ENCODE measurements at places on chromosomes 11 and 22.
A peak's percentile ranks its signal among the peaks of the same experiment; 100 is the strongest.

GRCh38 chr11:108302121-108302785 lies 79.4 kb downstream of the ATM start:
- DNase-seq = no peak

DNA sequence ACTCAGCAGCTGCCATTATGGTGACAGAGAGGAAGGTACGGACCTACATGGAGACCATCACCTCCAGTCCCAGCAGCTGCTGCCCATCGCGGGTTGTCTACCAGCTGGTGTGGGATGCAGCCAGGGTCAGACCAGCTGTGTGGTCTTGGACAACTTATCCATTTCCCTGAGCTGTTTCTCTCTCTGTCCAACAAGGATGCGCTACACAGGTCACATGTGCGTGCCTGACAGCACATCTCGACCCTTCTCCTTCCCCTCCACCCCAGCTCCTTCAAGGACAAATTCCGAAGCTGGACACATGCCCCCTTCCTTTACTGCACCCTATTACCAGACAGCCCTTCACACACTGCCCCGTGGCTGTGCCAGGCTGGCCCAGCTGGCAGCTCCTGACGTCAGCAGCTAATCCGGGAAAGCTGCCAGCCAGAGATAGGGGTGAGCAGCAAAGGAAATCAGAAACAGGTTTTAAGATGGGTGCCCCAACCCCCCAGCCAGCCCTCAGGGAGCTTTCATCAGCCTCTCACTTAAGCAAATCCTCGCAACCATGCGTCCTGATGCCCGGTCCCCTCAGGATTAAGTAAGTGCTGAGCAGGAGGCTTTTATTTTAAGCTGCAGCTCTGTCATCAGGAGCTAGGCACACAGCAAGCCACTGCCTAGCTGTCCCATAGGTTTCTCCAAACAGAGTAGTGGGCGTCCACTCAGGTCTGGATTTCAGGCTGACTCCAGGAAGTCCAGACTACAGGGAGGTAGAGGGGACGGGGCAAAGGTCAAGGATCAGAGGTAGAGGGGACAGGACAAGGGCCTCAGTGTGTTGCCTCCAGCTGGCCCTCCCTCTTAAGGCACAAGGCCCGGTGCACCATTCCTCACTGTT lies 20.3 kb downstream of the TEF start:
- DNase-seq = no peak

GRCh38 chr22:19480173-19480568 lies 451 bp downstream of the CDC45 start:
- DNase-seq = no peak

DNA sequence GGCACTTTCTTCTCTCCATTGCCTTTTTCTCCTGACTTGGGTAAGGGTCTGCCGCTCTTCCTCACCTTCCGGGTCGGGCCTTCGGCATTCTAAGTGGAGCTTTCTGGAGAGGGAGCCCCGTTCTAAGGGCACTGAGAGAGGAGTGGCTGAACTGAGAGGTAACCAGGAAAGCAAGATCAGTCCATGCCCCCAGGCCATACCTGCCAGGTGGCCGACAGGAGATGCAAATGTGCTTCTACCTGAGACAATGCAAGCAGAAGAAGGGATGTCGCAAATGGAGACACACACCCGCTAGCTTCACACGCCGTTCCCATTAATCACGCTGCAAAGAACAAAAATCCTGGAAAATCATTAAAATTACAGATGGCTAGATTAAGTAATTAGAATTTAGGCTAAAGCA lies 156.4 kb upstream of the TBCEL start:
- no peak for DNase-seq

DNA sequence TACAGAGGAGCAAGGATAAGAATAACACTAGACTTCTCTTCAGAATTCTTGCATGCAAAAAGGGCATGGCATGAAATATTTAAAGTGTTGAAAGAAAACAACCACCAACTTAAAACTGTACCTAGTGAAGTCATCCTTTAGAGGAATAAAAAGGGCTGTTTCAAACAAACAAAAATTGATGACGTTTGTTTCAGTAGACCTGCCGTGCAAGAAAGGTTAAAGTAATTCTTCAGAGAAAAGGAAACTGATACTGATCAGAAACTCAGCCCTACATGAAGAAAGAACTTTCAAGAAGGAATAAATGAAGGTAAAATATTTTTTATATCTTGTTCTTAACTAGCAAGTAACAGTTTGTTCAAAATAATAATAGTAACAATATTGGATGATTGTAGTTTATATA lies 27.5 kb downstream of the MRGPRX2 start:
- DNase-seq = no peak

DNA sequence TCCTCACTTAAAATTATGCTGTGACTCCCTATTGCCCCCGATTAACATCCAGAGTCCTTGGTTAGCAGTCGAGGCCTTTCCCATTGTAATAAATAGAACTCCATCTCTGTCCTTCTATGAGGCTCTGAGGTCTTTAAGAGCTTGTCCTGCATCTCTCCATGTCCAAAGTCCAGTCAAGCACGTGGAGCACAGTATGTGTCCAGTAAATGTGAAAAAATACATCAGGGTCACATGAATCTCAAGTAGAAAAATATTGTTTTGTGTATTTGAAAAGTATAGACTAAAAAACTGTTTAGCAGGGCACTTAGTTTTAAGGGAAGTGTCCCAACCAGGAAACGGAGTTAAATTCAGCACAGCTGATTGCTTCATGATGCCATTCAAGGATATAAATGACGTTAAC lies 298.8 kb upstream of the TENM4 start:
- DNase-seq = no peak

DNA sequence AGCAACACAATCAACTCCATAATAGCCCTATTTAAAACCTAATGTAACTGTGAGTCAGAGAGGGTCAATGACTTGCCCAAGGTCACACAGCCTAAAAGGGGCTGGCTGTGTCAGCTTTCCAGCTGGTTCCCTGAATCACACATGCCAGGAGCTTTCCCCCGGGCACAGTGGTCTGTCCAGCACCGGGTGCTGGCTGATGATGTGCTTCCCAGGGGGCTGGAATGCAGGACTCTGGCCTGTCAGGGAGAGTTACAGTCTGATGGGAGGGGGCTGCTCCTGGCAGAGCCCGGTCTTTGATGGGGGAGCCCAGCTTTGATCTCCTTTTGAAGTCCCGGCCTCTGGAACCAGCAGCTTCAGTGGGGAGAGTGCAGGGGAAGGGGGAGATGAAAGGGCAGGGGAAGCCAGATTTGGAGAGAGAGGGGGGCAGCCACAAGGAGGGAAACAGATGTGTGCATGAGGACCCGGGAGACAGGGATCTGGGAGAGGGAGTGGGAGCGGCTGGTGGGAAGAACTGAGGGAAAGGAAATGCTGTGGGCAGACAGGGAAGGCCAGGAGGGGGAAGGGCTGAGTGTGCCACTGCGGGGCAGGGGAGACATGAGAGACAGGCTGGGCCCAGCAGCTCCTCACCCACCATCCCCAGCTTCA lies 102.7 kb downstream of the NECTIN1 start:
- DNase-seq = no peak

GRCh38 chr11:22076271-22076930 lies 116.5 kb upstream of the ANO5 start:
- DNase-seq = no peak

DNA sequence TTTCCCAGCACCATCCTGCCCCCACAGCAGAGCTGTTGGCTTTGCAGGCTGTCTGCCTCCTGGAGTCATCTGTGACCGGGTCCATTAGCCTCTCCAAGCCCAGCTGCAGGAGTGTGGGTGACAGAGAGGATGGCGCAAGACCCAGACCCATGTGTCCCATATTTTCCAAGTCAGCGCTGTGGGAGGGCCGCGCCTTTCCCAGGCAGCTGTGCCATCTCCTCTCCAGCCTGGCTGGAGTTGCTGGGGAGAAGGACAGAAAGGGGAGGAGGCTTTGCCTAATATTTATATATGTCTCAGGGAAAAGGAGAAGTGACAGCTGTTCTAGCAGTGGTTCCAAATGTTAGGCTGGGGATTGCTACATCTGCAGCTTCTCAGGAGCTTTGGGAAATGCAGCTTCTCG lies 15.7 kb downstream of the DTX4 start:
- no peak for DNase-seq

DNA sequence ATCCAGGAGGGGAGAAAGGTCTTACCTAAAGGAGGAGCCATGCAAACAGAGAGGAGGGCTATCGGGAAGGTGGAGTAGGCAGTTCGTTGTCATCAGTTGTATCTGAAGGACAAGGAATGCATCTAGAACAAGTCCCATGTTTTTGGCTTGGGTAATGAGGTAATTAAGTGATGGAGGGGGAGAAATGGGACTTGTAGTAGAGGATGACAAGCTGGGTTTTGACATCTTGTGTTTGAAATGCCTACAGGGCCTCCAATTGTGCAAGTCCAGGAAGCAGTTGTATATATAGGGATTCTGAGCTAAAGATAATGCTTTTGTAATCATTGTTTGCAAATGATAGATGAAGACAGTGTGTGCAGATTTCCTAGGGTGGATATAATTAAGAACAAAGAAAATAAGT lies 622.8 kb downstream of the NTM start:
- no peak for DNase-seq

DNA sequence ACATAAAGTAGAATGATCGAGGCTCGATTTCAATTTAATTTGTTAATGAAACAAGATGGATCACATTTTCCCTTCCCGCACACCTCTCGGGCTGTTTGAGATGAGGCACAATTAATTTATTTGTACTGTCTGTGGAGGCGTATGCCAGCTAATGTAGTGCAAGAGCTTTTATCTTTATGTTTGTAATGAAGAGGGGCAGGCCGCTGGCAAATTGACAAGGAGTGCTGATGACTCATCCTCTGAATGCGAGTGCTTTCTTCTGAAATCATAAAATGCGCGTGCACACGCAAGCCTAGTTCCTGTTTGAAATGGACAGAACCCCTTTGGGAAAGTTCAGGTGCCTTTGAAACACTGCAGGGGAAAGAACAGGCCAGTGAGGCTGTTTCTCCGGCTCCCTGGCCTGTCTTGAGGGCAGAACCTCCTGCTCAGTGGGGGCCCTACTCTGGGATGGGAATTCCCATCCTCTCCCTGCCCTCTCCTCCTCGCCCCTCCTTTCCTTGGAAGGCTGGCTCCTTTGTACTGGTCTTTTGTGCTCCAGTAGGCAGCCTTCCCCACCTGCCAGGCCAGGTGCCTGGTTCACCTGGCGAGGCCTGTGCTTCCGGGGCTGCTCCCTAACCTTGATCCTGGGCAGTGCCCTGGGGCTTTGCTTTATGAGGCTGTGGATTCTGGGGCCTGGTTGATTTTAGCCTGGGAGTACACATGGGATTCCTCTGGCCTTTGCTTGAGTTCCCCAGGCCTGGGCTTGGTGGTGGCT lies 50.3 kb downstream of the TEAD1 start:
- DNase-seq = no peak

GRCh38 chr22:40094485-40094884 lies 83.2 kb upstream of the TNRC6B start:
- no peak for DNase-seq

DNA sequence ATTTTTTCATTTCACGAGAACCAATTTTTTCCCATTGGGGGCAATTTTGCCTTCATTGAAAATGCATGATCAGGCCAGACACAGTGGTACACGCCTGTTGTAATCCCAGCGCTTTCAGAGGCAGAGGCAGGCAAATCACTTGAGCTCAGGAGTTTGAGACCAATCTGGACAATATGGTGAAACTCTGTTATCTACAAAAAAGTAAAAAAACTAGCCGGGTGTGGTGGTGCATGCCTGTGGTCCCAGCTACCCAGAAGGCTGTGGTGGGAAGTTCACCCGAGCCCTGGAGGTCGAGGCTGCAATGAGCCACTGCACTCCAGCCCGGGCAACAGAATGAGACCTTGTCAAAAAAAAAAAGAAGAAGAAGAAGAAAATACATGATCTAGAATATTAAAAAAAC lies 19.2 kb upstream of the UPK3A start:
- DNase-seq = no peak

DNA sequence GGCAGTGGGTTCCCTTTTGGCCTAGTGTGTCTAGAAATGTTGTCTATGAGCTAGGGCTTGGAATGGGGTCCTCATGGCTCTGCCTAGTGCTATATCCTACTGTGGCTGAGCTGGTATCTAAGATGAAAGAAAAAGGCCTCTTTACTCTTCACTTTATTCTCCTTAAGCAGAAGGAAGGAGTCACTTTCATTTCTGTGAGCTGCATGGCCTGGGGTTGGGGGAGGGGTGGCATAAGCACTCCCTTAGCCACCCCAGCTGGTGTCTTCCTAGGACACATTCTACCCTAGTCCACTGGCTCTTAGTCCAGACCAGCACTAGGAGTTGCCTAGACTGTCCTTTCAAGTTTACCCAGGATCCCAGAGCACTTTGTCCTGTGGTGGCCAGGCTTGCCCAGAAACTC lies 1148.9 kb upstream of the CNTN5 start:
- no peak for DNase-seq

- no peak for DNase-seq
Measured at GRCh38 chr11:10725907-10726253, 25.2 kb upstream of the CTR9 start.

DNA sequence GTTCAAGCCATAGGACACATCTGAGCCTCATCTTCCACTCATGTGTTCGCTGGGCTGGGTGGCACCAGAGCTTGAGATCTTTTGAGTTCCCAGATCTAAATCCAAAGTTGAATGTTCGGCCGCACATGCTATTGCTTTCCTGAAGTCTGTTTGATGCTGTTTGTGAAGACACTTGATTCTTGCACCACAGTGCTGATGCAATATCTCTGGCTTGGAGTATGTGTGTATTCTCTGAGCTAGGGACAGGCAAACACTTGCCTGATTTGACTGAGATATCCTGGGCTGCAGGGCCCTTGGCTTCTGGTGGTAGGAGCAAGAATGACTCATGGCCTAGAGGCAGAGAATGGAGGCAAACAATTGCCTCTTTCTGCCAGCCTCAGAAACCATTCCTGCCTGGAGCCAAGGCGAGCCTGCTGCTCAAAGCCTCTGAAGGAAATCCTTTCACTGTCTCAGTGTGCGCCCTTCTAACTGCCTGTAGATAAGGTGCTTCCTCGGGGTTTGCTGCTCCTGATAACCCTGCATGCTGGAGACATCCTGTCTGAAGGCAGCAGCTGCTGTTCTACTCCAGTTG lies 73.0 kb downstream of the CYB5R2 start:
- no peak for DNase-seq

- peak; percentile 75 for DNase-seq
Measured at GRCh38 chr11:121446752-121447156, 5.4 kb upstream of the SORL1 start.

- DNase-seq = peak; percentile 65
Measured at GRCh38 chr11:21264125-21264524, 594.7 kb downstream of the NELL1 start.

DNA sequence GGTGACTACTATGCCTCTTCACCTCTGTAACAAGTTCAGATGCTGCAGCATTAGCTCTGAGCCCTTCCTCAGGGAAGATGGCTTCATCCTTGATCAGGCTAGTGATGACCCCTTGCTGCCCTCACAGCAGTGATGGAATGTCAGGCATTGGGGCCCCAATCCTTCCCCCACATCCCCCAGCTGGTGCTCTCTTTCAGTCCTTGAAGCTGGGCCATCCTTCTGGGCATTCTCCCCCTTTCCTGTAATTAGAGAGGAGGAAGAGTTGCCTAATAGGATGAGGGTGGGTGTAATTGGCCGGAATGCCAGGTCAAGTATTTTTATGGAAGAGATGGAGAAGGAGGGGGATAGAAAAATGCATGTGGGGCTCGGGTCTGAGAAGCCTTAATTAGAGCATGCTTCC lies 62.6 kb downstream of the TRAF6 start:
- DNase-seq = no peak

All from SK-N-DZ (cell line).